PC-3 (cell line): ENCODE measurements at places on chromosomes 12 and 14.

DNA sequence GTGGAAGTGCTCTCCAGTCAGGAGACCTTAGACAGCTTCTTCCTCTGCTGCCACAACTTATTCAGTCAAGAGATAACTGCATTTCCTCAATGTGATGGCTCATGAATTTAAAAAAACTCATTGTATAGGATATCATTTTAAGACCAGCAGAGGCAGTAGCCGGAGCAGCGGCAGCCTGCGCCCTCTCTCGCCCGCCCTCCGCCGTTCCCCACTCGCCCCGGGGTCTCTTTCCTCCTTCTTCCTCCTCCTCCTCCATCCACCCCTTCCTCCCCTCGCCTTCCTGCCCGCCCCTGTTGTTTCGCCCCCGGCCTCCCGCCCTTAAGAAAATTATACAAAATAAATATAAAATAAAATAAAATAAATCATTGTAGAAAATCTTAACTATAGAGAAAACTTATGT lies 687.6 kb downstream of the FLRT2 start:
- no peaks in the 10 kb centered on the region for H3K27me3 ChIP-seq
- no peaks in the 10 kb centered on the region for H3K4me1 ChIP-seq
- DNase-seq = no peak
- H3K27ac ChIP-seq = no peak overlapping the region

- DNase-seq = no peak
- H3K27me3 ChIP-seq = no peaks in the 10 kb centered on the region
- H3K27ac ChIP-seq = no peak overlapping the region
- no peaks in the 10 kb centered on the region for H3K4me1 ChIP-seq
Observed at GRCh38 chr14:102227184-102227964, 77.6 kb downstream of the MOK start.

GRCh38 chr14:100602621-100603230 lies 15.5 kb upstream of the BEGAIN start:
- no peaks in the 10 kb centered on the region for H3K36me3 ChIP-seq
- H3K27me3 ChIP-seq = peaks cover 31% of the 10 kb centered on the region
- DNase-seq = no peak
- no peak overlapping the region for H3K4me3 ChIP-seq
- H3K4me1 ChIP-seq = no peaks in the 10 kb centered on the region

DNA sequence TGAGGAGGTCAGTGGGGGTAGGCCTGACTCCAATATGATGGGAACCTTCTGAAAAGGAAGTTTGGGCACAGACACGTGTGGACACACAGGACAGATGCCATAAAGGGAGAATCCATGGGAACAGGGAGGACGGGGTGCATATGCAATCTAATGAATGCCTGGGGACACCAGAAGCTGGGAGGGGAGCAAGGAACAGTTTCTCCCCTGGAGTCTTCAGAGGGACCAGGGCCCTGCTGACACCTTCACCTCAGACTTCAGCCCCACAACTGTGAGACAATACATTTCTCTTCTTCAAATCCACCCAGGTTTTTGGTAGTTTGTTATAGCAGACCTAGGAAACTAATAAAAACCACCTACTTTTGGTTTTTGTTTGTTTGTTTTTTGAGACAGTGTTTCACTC lies 35.2 kb upstream of the CLIP1 start:
- DNase-seq = no peak
- H3K4me1 ChIP-seq = peaks cover 6% of the 10 kb centered on the region; the same call in 1 of the 2 replicates
- H3K4me3 ChIP-seq = no peak overlapping the region

GRCh38 chr12:46677749-46678148 lies 148.0 kb downstream of the SLC38A4 start:
- no peak overlapping the region for H3K4me3 ChIP-seq
- peak; percentile 68 for DNase-seq
- no peaks in the 10 kb centered on the region for H3K27me3 ChIP-seq

GRCh38 chr12:18320036-18320617 lies 58.8 kb downstream of the PIK3C2G start:
- no peak overlapping the region for H3K27ac ChIP-seq
- DNase-seq = peak; percentile 79
- no peak overlapping the region for H3K4me3 ChIP-seq
- H3K36me3 ChIP-seq = no peaks in the 10 kb centered on the region
- H3K27me3 ChIP-seq = no peaks in the 10 kb centered on the region
- H3K4me1 ChIP-seq = 0 out of 2 replicates have a peak, but pooled peaks cover 9% of the 10 kb centered on the region

GRCh38 chr12:13156277-13156676 lies 40.2 kb upstream of the EMP1 start:
- no peak overlapping the region for H3K4me3 ChIP-seq
- no peaks in the 10 kb centered on the region for H3K36me3 ChIP-seq
- DNase-seq = no peak
- peaks cover 10% of the 10 kb centered on the region; the same call in 1 of the 2 replicates for H3K4me1 ChIP-seq

GRCh38 chr12:12564911-12565310 lies 2.2 kb upstream of the DUSP16 start:
- no peaks in the 10 kb centered on the region; the same call in 1 of the 2 replicates for H3K36me3 ChIP-seq
- DNase-seq = peak; percentile 19
- H3K4me1 ChIP-seq = peaks cover 14% of the 10 kb centered on the region
- H3K27ac ChIP-seq = no peak overlapping the region
- no peak overlapping the region for H3K4me3 ChIP-seq

DNA sequence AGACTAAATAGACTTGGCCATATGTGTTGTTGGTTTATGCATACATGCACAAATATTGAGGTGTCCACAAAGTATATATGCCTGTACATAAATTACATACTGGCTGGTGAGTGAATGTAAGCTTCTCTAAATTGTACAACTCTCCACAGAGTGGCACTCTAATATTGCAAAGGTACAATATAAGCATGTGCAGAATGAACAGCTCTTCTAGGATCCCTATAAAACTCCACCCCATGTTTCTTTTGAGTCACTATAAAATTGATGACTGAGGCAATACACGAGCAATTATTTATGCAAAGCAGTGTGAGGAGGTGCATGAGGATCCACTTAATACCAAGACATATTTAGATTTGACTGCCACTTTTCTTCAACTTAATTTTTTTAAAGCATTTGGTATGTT lies 172.2 kb downstream of the NAV3 start:
- no peaks in the 10 kb centered on the region for H3K4me1 ChIP-seq
- H3K36me3 ChIP-seq = no peaks in the 10 kb centered on the region
- H3K4me3 ChIP-seq = no peak overlapping the region
- H3K27ac ChIP-seq = no peak overlapping the region
- no peaks in the 10 kb centered on the region for H3K27me3 ChIP-seq

DNA sequence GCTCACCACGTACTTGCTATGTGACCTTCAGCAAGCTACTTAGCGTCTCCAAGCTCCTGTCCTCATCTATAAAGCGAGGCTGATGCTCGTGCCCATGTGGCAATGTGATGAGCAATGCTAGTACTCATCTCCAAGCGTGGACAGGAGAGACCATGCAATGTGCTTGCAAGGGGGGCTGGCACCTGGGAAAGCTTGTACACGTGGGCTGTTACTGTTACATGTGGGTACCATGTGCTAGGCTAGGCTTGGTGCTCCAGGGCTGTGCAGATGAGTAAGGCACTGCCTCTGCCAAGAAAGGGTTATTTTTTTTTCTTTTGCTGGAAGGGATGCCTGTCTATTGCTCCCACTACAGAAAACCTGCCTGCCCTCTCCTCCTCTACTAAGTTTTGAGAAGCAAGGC lies 46.6 kb downstream of the TSPAN11 start:
- no peaks in the 10 kb centered on the region for H3K36me3 ChIP-seq
- H3K27ac ChIP-seq = no peak overlapping the region
- no peak for DNase-seq

DNA sequence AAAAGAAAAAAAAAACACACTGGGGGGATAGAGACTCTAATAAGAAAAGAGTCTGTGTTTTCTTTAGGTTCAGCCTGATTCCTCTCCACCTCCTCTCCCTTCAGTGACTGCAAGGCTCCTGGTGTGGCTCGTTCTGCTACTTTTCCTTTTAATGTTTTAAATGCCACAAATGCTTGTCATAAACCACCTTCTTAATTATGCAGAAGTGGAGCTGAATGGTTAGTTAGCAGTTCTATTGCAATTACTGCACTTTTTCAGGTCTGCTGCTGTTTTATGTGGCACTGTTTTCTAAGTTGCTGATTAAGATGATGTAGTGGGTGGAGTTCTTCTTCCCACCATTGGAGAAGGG lies 878.1 kb downstream of the DIO2 start:
- no peak overlapping the region for H3K27ac ChIP-seq
- no peaks in the 10 kb centered on the region for H3K36me3 ChIP-seq
- no peaks in the 10 kb centered on the region for H3K4me1 ChIP-seq
- DNase-seq = no peak
- H3K4me3 ChIP-seq = no peak overlapping the region

GRCh38 chr12:6604259-6605029 lies 2.7 kb downstream of the CHD4 start:
- no peak overlapping the region for H3K27ac ChIP-seq
- H3K27me3 ChIP-seq = no peaks in the 10 kb centered on the region
- no peak for DNase-seq
- H3K36me3 ChIP-seq = peaks cover 33% of the 10 kb centered on the region

DNA sequence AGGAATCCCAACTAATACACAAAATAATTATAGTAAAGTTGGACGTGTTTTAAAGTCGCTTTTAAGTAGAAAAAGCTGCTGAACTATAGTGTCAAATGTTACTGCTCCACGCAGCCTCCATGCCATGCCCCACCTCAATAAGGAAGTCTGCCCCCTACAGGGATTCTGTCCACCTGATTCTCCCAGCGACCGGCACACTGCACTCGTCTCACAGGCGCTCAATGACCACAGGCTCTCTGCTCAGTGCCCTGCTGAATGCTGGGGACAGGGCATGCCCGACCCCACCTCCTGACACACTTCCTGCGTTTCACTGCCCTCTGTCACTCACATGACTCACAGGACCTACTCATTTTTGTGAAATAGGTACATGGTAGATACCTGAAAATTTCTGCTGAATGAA lies 48.9 kb downstream of the BDKRB1 start:
- no peak overlapping the region for H3K4me3 ChIP-seq
- DNase-seq = peak; percentile 19
- no peak overlapping the region for H3K27ac ChIP-seq
- no peaks in the 10 kb centered on the region for H3K27me3 ChIP-seq

DNA sequence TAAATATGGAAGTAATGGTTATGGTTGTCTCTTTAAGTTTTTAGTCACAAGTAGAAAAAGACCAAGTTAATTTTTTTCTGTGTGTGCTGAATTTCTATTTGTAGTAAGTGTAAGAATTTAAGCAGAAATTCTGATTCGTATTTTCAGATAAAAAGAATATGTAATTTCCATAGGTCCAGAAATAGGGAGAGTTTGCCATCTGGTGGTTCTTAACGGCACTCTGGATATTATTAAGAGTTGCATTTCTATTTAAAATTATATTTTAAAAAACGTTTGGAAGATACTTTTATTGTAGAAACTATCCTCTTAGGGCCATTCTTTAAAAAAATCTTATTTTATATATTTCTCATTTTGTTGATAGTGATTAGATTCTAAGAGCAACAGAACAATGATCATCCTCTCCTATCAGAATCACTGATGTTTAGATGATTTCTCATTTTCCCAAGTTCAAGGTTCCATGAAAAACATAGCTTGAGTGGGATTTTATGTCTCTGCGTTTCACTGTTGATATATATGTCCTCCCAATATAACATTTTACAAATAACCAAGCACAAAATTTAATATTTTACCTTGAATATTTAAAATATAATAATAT lies 88.3 kb downstream of the LRRK2 start:
- no peak overlapping the region for H3K27ac ChIP-seq
- H3K4me3 ChIP-seq = no peak overlapping the region
- no peaks in the 10 kb centered on the region for H3K36me3 ChIP-seq
- DNase-seq = peak; percentile 38

- no peak overlapping the region for H3K27ac ChIP-seq
- H3K4me3 ChIP-seq = no peak overlapping the region
- no peaks in the 10 kb centered on the region for H3K36me3 ChIP-seq
- H3K27me3 ChIP-seq = no peaks in the 10 kb centered on the region
- peaks cover 29% of the 10 kb centered on the region for H3K4me1 ChIP-seq
Observed at GRCh38 chr12:67939611-67940010, 49.6 kb upstream of the IFNG-AS1 start.

GRCh38 chr12:108302016-108302402 lies 37.1 kb downstream of the CMKLR1 start:
- H3K4me3 ChIP-seq = no peak overlapping the region
- no peak for DNase-seq
- peaks cover 31% of the 10 kb centered on the region; the same call in 1 of the 2 replicates for H3K27me3 ChIP-seq
- H3K4me1 ChIP-seq = peaks cover 8% of the 10 kb centered on the region; the same call in 1 of the 2 replicates

DNA sequence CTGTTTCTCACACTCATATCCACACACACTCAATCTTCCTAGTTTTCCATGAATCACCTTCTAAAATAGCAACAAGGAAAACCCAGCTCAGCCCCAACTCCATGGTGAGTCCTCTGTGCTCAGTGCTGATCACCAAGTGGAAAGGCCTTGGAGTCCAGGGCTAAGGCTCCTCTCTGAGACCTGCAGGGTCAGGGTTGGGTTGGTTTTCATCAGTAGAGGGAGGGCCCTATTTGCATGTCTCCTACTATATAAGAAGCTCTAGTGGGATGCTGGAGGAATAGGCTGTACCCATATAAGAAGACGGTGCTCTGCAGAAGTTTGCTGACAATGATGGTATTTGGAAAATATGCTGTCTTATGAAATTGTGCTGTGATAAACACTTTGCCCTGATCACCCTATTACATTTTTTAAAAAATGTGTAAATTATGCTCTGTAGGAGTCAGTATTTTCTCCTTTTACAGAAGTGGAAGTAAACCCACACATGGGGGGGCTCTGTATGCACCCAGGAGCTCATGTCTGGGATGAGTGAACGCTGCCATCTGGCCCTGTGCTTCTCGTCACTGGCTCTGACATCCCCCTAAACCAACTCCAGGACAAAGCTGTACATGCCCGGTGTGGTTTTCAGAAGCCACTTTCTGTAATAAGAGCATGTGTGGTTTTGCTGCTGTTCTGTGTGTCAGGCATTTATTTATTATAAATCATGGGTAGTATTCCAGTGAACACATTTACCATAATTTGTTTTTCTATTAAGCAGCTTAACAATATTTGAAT lies 536.3 kb downstream of the TMEM121 start:
- no peaks in the 10 kb centered on the region; the same call in 1 of the 2 replicates for H3K27me3 ChIP-seq
- H3K4me1 ChIP-seq = no peaks in the 10 kb centered on the region
- no peak for DNase-seq
- H3K36me3 ChIP-seq = no peaks in the 10 kb centered on the region

DNA sequence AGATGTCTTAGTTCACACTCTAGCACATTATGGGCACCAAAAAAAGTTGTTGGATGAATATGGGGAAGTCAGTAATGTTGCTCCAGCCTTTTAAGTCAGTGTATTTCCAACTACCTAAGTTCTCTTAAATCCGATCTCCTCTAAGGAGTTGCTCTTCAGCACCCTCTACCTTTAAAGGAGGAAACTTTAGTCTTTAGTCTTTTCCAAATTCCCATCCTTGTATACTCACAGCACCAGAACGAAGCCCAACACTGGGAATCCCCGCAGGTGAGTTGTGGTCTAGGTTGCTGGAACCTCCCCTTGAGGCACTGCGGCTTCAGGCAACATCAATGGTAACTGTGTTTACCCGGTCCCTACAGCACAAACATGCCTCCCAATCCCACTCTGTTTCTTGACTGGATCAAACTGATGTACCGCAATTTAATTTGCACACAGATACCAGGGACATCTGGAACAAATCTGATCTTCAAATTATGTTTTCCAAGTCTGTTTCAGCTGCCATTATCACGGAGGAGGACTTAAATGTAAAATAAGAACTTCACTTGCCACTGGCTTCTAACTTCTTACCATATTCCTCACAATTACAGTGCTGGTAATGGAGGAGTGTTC lies 179.0 kb downstream of the FOXN3 start:
- no peak overlapping the region for H3K27ac ChIP-seq
- H3K36me3 ChIP-seq = no peaks in the 10 kb centered on the region
- no peaks in the 10 kb centered on the region for H3K27me3 ChIP-seq
- H3K4me1 ChIP-seq = peaks cover 4% of the 10 kb centered on the region; the same call in 1 of the 2 replicates
- H3K4me3 ChIP-seq = no peak overlapping the region

GRCh38 chr14:104734991-104735779 lies 11.2 kb downstream of the ADSS1 start:
- H3K36me3 ChIP-seq = no peaks in the 10 kb centered on the region
- no peak overlapping the region for H3K27ac ChIP-seq
- DNase-seq = no peak
- peaks cover 12% of the 10 kb centered on the region for H3K4me1 ChIP-seq
- H3K4me3 ChIP-seq = no peak overlapping the region
